Non-pigmented ciliary epithelial cell (primary cell): ENCODE measurements at places on chromosomes 6 and 20.

DNA sequence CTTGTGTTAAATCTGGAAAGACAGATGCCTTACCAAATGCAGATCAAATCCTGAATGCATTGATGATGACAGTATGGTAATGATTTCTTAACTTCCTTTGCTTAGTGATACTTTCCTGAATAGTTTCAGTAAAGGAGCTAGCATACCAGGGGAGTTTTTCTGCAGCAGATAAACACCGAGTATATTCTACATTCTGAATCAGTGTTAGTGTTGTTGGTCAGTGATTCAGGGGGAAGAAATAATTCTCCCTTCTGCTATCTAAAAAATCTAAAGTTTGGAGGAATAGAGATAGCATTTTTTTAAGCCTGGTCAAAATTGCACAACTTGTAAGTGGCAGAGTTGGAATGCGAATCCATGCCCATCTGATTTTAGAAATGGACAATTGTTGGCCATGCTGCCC, 512.2 kb upstream of the MARCKS start:
- DNase-seq, result no peak

- DNase-seq, result no peak
These were observed 12.8 kb upstream of the HLA-F start for GRCh38 chr6:29710281-29710941.

GRCh38 chr6:119360262-119360915, 10.8 kb upstream of the MAN1A1 start:
- no peak for DNase-seq

GRCh38 chr20:4773736-4774135, 52.0 kb downstream of the PRND start:
- DNase-seq, result no peak

GRCh38 chr6:10542213-10542612, 21.1 kb downstream of the GCNT2 start:
- DNase-seq, result no peak

- no peak for DNase-seq
These were observed 166.4 kb downstream of the FAXC start for GRCh38 chr6:99183066-99183465.

GRCh38 chr20:49649672-49650071, 64.0 kb downstream of the B4GALT5 start:
- no peak for DNase-seq

- no peak for DNase-seq
These were observed 2.7 kb upstream of the MEI4 start for GRCh38 chr6:77650098-77650663.

DNA sequence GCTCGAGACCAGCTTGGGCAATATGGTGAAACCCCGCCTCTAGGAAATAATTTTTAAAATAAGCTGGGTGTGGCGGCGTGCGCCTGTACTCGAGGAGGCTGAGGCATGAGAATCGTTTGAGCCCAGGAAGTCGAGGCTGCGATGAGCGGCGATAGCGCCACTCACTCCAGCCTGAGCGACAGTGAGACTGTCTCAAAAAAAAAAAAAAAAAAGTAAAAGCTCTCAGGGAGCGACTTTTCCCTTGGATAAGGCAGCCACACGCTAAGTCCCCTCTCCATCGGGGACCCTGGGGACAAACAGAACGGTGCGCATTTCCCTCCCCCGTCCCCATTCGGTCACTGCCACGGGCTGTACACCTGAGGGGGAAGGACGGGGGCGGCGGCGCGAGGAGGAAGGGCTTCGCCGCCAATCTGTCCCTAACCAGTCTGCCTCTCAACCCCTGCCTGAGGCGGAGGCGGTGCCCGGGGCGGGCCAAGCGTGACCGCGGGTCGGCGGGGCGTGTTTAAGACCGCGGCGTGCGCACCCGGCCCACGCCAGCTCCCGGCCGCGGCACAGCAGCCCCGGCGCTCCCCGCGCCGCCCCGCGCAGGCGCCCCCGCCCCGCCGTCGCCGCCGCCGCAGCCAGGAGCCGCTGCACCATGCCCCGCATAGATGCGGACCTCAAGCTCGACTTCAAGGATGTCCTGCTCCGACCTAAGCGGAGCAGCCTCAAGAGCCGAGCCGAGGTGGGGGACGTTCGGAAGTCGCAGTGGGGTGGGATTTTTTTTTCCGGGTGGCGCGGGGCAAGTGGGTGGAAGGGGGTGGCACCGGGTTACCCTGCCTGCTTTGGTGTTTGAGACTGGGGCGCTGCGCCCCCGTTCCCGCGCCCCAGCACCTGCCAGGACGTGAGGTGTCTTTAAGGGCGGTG, at the start of gene GMPR:
Gene GMPR (plus strand): TSS at position 531 of the 906 bp plus-strand sequence. CDS start 107 bp downstream, at position 638.
- no peak for DNase-seq

GRCh38 chr20:50924261-50924920, 6.8 kb downstream of the ADNP start:
- no peak for DNase-seq
